ENCODE measurements at places on chromosomes 11 and 22.

- no peak for DNase-seq
These were observed 970 bp downstream of the CAT start for GRCh38 chr11:34439610-34440198.

- no peak for DNase-seq
These were observed 335.4 kb upstream of the NCAM1 start for GRCh38 chr11:112625814-112626213.

DNA sequence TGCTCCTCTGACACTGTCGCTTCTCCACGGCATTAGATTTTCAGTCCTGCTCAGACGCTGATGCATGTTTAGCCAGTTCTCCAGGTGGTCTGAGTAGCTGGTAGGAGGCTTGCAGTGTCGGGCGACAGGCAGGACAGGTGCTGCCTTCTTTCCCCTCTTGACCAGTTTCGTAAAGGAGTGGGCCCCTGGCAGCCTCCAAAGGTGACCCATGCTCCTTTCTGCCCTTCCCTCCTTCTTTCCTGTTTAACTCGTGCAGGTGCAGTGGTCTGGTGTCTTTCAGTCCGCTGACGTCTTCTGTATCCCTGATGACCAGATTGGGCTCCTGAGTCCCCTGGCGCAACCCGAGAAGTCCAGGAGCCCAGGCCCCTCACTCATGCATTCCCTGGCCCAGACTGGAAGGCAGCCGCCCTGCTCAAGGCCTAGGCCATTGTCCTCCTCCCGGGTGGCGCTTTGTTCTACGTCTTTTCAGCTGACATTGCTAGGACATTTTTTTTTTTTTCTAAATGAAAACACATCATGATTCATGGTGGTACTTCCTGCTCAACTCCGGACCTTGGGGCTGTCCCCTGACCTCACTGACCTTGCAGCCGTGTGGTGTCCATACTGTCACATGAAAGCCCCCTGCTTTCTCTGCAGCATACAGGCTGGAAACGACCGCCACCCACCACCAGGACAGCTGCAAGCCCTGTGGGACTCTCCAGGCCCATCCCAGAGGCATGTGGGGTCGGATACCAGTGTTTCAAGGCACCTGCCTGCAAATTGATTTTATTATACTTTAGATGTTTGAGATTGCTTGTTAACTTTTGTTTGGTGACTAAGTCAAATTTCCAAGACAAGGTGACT, 25.5 kb upstream of the TXNRD2 start:
- DNase-seq, result no peak

DNA sequence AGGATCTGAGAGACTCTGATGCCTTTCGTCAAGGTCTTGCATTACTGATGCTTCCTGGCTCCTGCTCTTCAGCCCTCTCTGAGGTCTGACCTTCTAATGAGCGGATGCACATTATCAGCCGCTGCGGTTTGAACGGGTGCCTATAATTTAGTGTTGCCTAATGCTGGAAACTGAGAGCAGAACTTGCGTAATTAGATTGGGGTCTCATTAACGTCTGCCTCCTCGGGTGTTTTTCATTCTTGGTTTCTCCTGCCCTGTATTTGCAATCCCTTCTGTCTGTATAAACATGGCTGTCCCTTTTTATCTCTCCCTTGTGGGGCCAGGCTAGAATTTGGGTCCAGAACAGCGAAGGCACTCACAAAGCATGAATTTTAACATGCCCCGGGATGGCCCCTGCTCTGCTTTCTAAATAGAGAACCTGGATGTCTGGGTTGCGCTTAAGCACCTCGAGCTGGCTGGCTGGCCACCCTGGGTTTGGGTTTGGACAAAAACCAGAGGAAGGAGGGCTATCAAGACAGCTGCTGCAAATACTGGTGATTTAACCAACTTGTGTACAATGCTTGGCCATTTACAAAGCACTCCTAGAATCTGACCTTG, 118.6 kb downstream of the TIMP3 start:
- no peak for DNase-seq

DNA sequence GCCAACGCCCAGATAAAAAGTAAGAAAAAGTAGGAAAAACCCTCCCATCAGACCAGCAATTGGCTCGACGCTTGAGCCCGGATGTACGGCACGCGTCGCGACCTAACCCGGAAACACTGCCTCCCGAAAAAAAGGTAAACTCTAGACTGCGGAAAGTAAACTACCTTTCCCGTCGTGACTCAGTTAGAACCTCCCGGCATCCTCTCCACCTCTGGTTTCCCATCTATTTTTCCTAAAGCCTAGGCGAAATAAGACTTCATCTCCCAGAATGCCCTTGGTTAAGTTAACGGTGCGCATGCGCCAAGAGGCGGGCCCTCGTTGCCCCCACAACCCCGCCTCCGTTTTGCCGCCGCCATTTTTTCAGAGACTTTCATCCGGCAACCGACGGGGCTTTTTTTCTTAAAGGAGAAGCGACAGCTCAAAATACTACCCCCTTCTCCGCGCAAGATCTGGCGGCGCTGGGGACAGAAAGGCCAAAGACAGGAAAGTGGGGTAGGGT, 678 bp upstream of the ZFP91 start:
- peak; percentile 94 for DNase-seq

DNA sequence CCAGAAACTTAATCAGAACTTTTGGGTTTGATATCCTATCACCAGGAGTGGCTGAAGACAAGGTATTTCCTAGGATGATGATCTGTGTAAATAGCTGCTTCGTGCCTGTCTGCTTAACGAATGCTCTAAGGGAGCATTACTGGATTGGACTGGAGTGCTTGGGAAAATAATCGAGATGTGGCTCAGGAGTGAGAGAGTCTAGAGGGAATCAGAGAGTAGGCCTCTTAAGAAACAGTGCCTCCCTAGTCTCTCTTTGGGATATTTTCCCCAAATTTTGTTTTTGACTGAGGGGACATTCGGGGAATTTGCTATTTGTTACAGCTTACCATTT, 2.5 kb downstream of the MAML2 start:
- DNase-seq, result no peak

DNA sequence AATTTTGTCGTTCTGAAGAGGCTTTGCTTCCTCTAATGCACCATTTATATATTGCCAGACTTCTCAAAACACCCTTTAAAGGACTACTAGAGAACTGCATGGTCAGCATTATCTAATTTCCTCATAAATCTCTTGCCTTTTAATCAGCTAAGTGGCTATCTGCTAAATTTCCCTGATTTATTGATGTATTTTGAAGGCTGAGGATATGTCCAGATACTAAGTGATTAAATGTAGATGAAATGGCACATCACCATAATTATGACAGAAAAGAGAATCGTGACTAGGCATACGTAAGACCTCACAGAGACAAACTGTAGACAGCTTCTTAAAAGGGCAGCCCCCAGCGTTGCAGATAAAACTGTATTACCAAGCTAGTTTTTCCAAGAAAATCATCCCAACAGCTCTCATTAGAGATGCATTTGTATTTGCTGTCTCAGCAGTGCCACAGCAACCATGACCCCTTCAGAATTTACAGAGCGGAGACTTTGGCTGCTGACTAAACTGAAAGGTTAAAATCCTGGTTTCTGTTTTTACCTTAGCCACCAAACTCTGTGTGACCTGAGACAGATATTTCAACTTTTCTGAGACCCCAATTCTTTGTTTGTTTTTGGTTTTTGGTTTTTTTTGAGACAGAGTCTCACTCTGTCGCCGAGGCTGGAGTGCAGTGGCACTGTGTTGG, 67.1 kb upstream of the SLN start:
- DNase-seq, result no peak

DNA sequence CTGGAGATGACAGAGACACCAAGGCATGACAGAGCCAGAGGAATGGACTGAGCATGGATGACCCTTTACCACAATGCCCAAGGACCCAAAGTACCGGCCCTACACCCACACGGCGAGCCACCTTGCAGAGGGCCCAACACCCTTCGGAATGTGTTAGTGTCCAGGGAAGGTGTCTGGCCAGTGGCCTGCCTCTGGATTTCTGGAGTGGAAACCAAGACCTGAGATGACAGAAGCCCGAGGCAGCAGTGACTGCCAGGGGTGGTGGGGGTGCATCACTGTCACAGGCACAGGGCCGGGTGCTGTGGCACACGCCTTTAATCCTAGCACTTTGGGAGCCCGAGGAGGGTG, 28.7 kb downstream of the PDGFB start:
- DNase-seq, result no peak

DNA sequence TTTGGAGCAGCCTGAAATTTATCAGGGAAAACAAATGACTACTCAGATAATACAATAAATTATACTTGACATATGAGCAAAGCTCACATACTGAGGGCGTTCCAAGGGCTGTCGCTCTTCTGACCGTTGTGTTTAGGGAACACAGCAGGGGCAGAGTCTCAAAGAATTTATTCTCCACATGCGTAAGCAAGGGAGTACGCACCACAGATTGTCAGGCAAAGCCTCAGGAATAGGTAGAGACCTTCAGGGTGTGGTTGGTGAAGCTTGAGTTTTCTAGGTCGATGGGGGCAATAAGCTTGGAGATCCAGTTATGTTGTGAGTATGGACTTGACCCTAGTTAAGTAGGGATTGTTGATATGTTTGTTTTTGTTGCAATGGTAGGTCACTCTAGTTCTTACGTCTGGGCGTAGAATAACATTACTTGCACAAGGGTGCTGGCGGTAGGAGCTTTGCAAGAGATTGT, 830 bp downstream of the ACAT1 start:
- DNase-seq, result no peak

GRCh38 chr11:1703146-1703545, 6.2 kb downstream of the KRTAP5-6 start:
- DNase-seq, result no peak

GRCh38 chr11:16350125-16350524, 6.2 kb downstream of the SOX6 start:
- no peak for DNase-seq

Data from NCI-H1436 (cell line).